ENCODE measurements at places on chromosomes 7 and 10. TPM values are rescaled to one million over a fixed set of nuclear protein-coding genes. Genes with fewer than 3 reads are reported as not detected.

DNA sequence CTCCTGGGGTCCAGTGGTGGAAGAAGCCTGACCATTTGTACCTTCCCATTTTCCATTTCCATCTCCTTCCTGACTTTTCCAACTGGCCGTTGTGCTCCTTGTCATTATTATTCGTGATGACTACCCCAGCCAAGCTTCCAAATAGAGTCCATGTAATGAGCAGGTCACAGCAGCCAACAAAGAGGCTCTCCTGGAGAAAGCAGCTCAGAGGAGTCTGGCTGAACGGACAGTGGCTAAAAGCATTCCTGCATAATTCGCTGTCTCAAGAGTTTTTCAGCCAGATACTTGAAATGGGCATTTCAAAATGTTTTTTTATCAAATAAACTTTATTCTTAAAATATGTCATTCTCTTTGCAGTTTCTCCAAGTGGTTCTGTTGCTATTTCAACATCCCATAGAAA lies 458.6 kb downstream of the INHBA start:
- H3K27me3 ChIP-seq = no peaks in the 10 kb centered on the region
- no peak overlapping the region for H3K27ac ChIP-seq
- H3K4me1 ChIP-seq = peaks cover 25% of the 10 kb centered on the region
- no peak overlapping the region for H3K4me3 ChIP-seq
- DNase-seq = no peak
- no peaks in the 10 kb centered on the region for H3K36me3 ChIP-seq

- H3K4me3 ChIP-seq = peak overlapping the region; percentile 75
- H3K4me1 ChIP-seq = no peaks in the 10 kb centered on the region
- no peaks in the 10 kb centered on the region for H3K27me3 ChIP-seq
- no peak overlapping the region for H3K27ac ChIP-seq
- no peaks in the 10 kb centered on the region for H3K36me3 ChIP-seq
Measured at GRCh38 chr7:44962483-44963251, 16.1 kb downstream of the MYO1G start.

LDB3 gene
- total RNA-seq = 0.09 TPM

DDC gene
- total RNA-seq = 75.9 TPM

DNA sequence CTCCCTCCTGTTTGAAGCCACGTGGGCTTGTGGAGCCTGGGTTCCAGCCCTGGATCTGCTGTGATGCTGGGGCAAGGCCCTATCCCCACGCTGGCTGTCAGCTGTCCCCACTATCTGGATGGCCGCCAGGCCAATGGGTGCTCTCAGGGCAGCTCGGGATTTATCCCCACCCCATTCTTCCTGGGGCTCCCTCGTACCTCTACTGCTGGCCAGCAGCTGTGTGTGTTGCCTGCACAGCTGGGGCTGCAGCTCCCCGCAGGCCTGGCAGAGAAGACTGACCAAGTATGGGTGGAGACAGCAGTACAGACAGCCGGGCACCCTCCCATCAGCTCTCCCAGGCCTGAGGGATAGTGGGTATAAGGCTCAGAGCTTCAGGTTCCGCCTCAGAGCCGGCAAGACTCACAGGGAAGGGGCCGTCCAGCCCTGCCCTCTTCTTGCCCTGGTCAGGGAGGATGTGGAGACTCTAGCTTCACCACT lies 13.6 kb downstream of the CLIP2 start:
- no peak overlapping the region for H3K27ac ChIP-seq
- no peaks in the 10 kb centered on the region for H3K27me3 ChIP-seq
- no peaks in the 10 kb centered on the region for H3K36me3 ChIP-seq

DNA sequence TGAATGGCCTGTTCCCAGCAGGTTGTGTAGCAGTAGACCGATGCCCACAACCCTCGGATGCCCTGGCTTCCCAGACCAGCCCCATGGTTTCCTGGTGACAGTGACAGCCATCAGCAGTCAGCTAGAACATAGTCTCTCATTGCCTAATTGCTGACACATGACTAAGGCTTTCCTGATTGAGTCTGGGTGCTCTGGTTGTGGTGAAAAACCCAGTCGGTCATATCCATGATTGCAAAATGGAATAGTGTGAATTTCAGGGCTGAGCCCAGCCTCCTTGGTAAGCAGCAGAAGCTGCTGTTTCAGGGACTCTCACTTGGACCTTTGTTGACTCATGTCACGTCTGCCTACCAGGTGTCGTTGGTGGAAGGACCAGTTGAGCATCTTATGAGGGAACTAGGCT lies 36.6 kb downstream of the POR start:
- DNase-seq = no peak
- peaks cover 16% of the 10 kb centered on the region for H3K4me1 ChIP-seq

GCK gene
- total RNA-seq = not detected

DNA sequence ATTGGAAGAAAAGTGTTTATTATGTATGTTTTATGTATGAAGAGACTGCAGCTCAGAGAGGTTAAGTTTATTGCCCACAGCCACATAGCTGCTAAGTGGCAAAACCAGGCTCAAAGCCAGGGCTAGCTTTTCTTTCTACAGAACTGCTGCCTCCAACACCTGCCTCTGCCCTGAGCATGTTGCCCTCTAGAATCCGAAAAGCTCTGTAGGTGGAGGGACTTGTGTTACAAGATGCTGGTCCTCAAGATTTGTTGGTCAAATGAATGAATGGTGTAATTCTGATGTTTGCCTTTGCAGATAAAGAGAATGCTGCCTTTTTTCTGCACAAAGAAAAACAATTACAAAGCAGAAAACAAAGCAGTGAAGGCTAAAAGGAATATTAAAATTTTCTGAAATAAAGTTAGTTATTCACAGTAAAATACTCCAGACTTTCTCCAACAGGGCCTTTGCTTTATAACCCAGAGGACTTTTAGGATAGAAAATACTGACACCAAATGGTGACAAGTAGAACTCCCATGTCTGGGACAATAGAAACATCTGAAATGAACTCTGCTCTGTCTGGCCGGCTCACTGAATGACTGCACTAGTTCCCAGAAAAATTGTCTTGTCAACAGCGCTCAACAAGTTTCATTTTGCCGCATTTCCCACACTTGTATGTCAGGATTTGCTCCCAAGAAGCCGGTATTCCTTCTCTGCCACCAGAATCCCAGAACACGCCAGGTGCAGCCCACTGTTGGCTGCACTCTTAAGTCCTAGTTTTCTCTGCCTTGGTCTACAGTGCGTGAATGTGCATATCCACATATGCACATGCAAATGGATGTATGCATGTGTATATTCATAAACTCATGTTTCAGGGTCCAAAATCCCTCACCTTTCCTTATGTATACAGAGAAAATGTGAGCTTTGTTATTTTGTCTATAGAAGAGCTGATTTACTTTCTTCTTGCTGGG lies 11.0 kb upstream of the DNTT start:
- H3K4me3 ChIP-seq = no peak overlapping the region
- peaks cover 4% of the 10 kb centered on the region for H3K4me1 ChIP-seq
- no peak overlapping the region for H3K27ac ChIP-seq

DNA sequence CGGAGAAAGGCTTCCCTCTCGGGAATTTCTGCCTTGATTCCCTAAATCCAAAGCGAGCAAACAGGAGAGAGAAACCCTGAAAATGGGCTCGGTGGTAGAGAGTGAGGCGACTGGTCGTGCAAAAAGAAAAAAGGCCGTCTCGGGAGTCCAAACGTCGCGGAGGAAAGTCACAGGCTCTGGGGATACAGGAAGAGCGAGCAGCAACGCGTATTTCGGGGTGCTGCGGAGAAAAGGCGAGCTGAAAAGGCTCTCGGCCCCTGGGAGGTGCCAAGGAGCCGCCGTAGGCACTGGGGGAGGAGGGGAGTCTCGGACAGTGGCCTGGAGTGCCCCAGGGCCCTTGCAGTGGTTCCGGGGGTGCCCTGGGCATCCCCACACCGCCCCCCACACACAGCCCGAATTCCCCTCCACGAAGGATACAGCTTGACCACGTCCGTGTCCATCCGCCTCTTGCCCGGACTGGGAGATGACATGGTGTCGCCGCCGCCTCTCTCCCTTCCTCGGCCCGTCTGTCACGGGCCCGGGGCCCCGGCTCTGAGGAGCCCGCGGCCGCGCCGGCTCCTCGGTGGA lies 591 bp downstream of the UBE2H start:
- peak overlapping the region; percentile 93 for H3K27ac ChIP-seq
- no peaks in the 10 kb centered on the region for H3K36me3 ChIP-seq
